ENCODE measurements at places on chromosomes 13 and 19.

- H3K27ac ChIP-seq = no peak overlapping the region
- H3K27me3 ChIP-seq = no peaks in the 10 kb centered on the region
- no peak overlapping the region for H3K4me3 ChIP-seq
- DNase-seq = peak; percentile 88
- H3K36me3 ChIP-seq = peaks cover 7% of the 10 kb centered on the region
- H3K4me1 ChIP-seq = no peaks in the 10 kb centered on the region
Observed at GRCh38 chr19:23283925-23284324, 33.7 kb upstream of the ZNF724 start.

DNA sequence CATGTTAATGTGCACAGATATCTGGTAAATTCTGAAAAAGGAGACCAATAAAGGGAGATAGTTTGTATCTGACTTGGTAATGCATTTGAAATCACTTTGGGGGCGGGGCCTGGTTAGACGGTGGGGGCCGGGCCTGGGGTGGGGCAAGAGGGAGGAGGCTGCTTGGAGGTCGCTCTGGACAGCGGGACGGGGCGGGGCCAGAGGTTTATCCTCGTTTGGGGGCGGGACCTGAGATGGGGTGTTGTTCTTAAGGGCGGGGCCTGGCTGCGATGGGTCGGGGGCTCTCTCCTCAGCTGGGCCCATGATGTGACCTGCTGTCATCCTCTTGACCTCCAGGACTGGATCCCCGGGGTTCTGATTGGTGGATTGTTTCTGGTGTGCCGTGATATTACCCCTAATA, 4.9 kb upstream of the ZNF808 start:
- H3K27me3 ChIP-seq = no peaks in the 10 kb centered on the region
- no peak overlapping the region for H3K27ac ChIP-seq
- DNase-seq = peak; percentile 90
- no peaks in the 10 kb centered on the region for H3K36me3 ChIP-seq
- H3K4me3 ChIP-seq = no peak overlapping the region

DNA sequence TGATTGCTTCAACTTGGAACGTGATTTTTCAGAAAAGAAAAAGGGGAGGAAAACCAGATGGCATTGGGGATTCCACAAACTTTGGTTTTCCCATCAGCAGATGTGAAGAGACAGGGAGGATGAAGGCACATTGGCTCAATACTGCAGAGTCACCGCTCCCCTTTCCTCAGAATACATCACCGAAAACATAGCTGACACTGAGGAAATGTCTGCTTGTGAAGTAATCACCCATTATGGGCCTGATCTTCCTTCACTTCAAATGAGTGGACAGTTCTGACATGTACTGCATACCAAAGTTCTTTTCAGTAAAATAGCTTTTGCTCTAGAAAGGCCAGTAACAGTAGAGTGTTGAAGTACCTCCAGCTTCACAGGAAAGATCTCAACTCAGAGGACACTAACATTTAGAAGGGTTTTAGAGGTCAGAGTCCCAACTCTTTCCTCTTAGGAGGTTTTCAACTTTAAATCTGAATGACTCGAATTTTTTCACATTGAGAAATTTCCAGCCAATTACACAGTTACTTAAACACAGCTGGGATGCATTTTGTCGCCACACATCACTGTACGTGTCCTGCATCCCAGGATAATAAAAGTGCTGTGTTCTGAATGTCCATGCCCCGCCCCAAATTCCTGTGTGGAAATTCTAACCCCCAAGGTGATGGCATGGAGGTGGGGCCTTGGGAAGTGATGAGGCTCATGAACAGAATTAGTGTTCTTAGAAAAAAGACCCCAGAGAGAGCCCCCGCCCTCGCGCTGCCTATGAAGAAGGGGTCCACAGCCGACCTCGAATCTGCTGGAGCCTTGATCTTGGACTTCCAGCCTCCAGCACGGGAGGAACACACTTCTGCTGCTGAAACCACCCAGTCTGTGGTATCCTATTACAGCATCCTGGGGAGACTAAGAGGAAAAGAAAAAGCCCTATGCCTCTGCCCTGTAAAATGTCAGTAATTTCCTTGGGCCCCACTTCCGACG, 77.7 kb downstream of the COL4A1 start:
- no peaks in the 10 kb centered on the region for H3K27me3 ChIP-seq
- H3K27ac ChIP-seq = no peak overlapping the region
- H3K4me3 ChIP-seq = no peak overlapping the region
- no peak for DNase-seq
- no peaks in the 10 kb centered on the region for H3K36me3 ChIP-seq
- H3K4me1 ChIP-seq = no peaks in the 10 kb centered on the region

GRCh38 chr13:99484473-99484872, 16.8 kb upstream of the TM9SF2 start:
- no peak overlapping the region for H3K27ac ChIP-seq
- H3K4me3 ChIP-seq = no peak overlapping the region
- H3K4me1 ChIP-seq = no peaks in the 10 kb centered on the region
- no peaks in the 10 kb centered on the region for H3K27me3 ChIP-seq
- no peaks in the 10 kb centered on the region for H3K36me3 ChIP-seq

DNA sequence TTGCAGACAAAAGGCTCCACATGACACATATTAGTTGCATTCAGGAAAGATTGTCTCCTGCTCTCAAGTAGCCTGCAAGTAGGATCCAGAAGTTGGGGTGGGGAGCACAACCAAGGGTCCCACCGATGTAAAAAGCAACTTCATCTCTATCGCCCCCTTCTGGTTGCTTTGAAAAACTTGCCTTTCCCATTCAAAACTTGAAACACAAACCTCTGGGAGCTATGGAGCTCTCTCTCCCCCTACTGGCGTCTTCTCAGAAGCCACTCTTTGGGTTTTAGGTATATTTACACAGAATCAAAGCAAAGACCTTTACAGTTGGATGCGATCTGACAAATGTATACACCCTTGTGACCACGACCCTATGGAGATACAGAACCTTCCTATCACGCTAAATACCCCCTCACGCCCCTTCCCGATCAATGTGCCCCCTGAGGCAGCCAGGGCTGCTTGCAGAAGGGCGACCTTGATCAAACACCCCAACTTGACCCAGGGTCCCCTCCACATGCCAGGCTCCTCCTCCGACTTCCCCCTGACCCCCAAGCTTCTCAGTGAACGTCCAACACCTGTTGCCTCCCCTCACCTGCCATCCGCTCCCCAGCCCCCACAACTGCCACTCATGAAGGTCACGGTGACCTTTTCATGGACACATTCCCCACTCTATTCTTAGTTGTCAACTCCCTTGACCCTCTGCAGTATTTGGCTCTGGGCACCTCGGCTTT, 10.1 kb downstream of the NOSIP start:
- DNase-seq = peak; percentile 96
- H3K4me1 ChIP-seq = peaks cover 13% of the 10 kb centered on the region
- H3K4me3 ChIP-seq = no peak overlapping the region
- H3K27me3 ChIP-seq = no peaks in the 10 kb centered on the region
- no peak overlapping the region for H3K27ac ChIP-seq

DNA sequence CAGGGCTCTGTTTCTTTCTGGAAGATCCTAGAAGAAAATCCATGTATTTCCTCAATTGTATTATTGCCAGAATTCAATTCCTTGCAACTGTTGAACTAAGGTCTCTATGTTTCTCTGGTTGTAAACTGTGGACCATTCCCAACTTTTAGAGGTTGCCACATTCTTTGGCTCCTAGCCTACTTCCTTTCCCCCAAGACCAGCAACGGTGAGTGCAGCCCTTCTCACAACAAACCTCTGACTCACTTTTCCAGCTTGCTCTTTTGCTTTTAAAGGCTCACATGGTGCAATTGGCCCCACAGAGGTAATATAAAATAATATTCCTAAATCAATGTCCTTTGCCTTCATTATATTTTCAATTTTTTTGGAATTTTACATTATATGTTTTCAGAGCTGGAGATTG, 371.3 kb downstream of the SLITRK5 start:
- no peak overlapping the region for H3K4me3 ChIP-seq
- H3K27ac ChIP-seq = no peak overlapping the region
- no peak for DNase-seq
- H3K36me3 ChIP-seq = no peaks in the 10 kb centered on the region
- no peaks in the 10 kb centered on the region for H3K27me3 ChIP-seq

DNA sequence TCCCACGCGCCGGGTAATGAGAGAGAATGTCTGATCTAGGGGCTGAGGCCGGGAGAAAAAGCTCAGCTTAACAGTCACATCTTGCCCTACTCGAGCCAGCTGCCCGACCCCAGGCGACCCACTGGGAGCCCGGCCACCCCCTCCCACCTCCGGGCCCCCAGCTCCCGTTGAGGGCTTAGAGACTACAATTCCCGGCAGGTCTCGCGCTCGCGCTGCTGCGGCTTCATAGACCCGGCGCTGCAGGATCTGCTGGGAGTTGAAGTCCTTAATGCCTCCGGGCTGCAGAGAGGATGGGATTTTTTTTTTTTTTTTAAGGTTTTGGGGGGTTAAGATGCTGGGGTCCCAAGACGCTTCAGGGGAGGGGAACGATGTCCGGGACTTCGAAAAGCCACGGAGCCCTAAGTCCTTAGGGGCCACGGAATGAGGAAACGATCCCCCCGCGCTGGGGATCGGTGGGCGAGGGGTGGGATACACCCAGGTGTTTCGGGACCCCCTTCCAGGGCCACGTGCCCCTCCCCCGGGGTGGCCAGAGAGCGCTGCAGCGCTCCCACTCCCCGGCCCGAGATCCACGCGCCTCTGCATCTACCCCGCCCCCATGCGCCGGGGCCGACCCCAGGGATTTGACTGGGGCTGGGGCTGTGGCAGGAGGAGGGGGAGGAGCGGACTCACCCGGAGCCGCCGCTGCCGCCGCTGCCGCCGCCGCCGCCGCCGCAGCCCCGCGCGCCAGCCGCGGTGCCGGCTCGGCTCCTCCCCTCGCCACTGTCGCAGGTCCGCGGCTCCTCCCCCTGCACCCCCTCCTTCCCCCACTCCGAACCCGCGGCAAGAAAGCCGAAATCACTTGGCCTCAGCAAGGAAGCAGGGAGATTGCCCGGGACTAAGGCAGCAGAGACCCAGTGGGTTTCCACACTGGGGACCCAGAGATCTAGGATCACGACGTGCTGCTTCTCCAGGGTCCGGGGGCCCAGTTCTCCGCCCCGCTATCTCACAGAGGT, at the start of gene SYT3:
Gene SYT3 (minus strand): TSS at position 761 of the 992 bp plus-strand sequence. CDS start 2,470 bp downstream, outside the sequence.
- peaks cover 21% of the 10 kb centered on the region for H3K27me3 ChIP-seq
- H3K4me1 ChIP-seq = peaks cover 9% of the 10 kb centered on the region
- no peaks in the 10 kb centered on the region for H3K36me3 ChIP-seq
- H3K4me3 ChIP-seq = peak within 1 kb of the TSS; percentile 90
- DNase-seq = peak; percentile 91

GRCh38 chr13:52846567-52847321, 1.7 kb downstream of the PCDH8 start:
- peaks cover 26% of the 10 kb centered on the region for H3K4me1 ChIP-seq
- no peaks in the 10 kb centered on the region for H3K36me3 ChIP-seq
- H3K27me3 ChIP-seq = peaks cover 68% of the 10 kb centered on the region
- no peak overlapping the region for H3K27ac ChIP-seq
- peak; percentile 91 for DNase-seq

GRCh38 chr19:14004619-14005348, 1.3 kb downstream of the RFX1 start:
- no peaks in the 10 kb centered on the region for H3K36me3 ChIP-seq
- H3K27ac ChIP-seq = peak overlapping the region; percentile 43
- DNase-seq = no peak

DNA sequence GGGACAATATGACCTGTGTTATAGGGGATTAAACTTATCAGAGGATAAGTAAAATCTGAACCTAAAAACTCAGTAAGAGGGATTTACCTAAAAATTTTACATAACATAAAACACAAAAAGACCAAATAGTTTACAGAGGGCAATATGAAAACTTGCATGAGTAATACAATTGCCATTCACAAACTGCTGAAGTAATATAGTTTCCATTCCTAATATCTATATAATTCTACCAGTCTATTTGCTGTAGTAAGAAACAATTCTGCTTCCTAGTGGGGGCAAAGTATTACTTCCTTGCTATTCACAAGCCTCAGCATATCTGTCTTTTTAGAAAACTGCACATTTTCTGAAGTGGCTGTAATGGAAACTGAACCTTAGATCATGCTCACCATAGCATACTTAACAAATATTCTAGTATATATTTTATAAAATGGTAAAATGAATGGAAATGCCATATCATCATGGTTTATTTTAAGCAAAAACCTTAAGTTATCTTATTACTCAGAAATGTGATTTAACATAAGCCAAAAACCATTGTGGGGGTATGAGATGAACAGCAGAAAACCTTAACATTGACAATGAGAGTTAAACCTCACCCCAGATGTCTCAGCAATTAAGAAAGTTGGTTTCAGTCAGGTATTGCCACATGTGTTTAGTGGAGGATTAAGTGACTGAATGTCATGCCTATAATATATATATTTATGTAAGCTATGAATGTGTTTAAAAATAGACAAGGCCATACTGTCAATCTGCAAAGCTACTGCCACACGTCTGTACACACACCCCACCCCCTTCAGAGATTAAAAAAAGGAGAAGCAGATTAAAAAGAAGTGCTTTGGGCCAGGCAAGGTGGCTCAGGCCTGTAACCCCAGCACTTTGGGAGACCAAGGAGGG, 136.8 kb downstream of the MIPEP start:
- DNase-seq = no peak
- no peak overlapping the region for H3K4me3 ChIP-seq
- peaks cover 12% of the 10 kb centered on the region for H3K4me1 ChIP-seq
- no peaks in the 10 kb centered on the region for H3K36me3 ChIP-seq
- no peaks in the 10 kb centered on the region for H3K27me3 ChIP-seq

DNA sequence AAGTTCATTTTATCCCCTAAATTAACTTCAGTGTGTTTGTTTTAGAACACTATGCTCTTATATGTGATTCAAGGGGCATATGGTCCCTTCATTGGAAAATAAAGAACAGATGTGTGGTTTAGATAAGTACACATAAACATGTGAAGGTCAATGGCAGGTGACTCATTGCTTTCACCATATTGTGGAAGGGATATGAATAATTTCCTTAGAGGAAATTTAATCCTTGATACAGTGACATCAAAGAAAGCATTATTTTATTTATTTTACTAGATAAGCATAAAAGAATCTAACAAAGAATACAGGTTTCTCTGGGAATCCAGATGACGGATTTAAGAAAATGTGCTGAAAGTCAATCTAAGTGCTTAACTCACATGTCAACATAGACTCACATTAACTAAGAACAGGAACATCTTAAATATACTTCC, 373.5 kb downstream of the KCTD12 start:
- H3K27ac ChIP-seq = no peak overlapping the region
- no peak overlapping the region for H3K4me3 ChIP-seq
- H3K4me1 ChIP-seq = peaks cover 11% of the 10 kb centered on the region
- DNase-seq = no peak

- no peaks in the 10 kb centered on the region for H3K36me3 ChIP-seq
- DNase-seq = no peak
- no peak overlapping the region for H3K4me3 ChIP-seq
Observed at GRCh38 chr19:43660301-43660970, 9.5 kb downstream of the PLAUR start.
